ENCODE measurements at places on chromosomes 1 and 21.

DNA sequence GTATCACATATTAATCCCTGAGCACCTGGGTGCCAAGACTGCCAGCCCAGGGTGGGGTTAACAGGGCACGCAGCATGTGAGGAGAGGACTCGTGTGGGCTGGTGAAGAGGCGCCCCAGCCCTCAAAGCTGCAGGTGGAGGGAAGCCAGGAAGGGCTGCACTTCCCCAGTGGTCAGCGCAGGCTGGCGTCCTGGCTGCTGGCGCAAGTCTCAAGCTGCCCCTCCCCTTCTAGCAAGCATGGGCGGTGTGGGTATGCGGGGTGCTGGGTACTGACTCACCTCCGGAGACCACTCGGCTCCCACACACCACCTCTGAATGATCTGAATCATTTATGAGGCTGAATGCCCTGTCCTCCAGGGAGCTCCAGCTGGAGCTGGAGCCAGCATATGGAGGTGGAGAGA, 44.0 kb downstream of the EIF2D start:
- no peak for DNase-seq

DNA sequence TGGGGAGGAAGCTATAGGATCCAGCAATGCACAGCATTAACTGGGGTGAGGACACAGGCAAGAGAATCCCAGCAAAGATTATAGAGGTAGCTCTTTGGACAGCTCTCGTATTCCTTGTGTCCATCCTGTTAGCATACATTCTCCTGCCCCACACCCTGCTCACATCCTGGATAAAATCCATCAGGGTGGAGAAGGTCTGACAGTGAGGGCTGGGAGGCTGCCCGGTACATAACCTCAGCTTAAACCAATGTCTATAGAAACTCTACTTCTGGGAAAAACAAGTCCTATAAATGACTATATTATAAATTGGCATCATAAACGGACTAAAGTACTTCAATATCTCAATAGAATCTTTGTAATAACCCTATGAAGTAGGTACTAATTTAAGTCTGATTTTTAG, 36.8 kb upstream of the UBE2U start:
- no peak for DNase-seq

DNA sequence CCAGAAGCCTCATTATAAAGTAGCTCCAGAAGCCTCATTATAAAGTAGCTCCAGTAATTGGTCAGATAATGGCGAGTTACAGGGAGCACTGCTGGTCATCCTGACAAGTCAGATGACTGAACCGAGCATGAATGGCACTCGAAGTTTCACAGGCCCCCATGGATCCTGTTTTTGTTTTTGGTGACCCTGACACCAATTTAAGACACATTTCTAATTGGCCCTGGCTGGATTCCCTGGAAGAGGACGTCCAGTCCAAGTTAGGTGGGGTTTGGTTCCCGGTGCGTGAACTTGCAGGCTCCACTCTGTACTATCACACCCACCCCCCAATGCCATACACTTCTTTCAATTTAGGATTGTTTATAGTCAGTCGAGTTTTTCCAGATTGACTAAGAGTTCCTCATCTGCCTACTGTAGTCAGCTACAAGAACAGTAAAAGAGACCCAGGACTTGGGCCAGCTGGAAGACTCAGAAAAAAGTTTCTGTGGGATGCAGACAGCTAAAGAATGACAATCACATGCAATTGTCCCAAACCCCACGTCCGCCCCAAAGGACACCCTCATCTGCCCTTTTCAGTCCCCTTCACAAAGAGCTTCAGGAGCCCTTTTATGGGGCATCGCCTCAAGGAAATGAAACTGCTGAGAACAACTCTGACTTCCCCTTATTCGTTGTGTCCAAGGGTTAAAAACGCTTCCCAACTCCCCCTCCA, 2.7 kb downstream of the DHRS3 start:
- DNase-seq: no peak

DNA sequence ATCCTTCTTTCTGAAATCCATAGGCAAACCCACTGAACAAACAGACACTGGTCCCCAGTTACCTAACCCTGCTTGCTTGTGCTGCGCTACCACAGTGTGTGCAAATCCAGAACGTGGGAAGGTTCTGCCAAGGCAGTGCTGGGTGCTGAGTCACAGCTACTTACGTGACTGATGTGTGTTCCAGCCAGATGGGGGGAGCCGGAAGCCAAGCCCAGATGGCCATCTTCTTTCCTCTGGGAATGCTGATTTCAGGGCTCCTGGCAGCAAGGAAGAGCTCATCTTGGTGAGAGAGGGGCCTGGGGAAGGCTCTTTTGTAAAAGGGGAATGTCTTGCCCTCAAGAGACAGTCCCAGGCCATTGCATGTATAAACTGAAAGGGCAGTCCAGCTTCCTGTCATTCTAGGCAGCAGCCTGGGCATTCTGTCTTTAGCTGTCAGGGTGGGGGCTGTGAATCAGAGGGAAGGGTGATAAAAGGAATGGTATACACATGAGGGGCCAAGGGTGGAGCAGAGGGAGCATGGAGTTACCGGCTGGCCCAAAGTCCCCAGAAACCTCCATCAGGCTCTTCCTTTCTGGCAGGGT, 54.1 kb downstream of the CD46 start:
- no peak for DNase-seq

GRCh38 chr1:198258491-198258890, 101.7 kb downstream of the NEK7 start:
- no peak for DNase-seq

DNA sequence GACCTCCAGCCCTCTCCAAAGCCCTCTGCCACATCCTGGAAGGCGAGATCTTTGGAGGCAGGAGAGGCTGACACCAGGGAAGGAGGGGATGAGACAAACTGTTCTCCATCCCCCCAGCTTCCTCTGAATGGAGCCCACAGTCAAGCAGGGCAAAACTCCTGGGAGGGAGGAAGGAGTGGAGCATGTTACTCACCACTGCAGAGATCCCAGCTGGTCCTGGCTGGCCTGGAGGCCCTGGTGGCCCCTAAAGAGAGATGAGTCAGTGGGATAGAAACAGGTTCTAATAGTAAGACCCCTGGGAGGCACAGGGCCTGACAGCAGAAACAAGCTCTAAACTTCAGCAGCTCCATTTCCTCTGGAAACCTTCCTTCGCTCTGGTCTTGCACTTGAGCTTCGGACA, 14.0 kb upstream of the PEF1 start:
- DNase-seq: no peak

DNA sequence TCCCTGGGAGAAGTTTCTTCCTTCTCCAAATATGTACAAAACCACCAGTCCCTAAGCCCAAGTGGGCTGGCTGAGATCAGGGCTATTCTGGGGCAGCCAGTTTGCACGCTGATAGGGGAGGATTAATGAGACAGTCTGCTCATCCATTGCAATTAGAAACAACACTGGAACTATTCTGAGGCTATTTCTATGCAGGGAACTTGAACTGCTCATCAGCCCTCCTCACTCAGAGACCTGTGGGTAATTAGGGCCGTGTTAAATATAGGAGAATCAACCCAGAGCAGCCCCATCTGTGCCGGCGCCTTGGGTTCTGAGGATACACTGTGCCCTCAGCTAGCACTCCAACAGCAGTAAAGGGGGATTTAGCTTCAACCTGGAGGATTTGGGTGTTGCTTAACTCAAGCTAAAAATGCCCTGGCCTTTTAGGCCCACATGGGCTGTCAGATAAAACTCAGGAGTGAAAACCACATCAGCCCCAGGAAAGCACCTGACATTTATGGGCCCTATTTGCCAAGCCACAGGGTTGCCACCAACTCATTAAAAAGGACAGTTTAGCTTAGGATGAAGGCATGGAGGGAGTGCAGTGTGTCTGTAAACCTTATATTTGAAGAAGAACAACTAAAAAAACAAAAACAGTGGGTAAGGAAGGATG, 53.9 kb downstream of the DUSP10 start:
- no peak for DNase-seq

DNA sequence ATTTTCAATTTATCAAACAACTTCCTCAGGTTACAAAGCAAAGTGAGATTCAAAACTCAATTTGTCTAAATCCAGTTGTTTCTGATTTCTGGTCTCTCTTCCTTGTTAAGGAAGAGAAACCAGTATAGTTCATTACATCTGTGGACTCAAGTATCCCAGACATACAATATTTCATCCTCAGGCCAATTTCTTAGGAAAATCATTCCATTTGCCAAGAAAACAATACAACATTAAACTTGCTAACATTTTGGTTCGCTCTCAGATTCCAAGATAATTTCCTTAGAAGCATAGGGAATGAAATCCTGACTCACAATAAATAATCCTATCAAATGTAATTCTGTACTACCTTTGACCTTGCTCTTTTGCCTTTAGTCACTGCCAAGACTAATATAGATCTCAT, 11.2 kb upstream of the TTLL7 start:
- no peak for DNase-seq

- DNase-seq: no peak
These were observed 23.0 kb downstream of the LRRC8B start for GRCh38 chr1:89547563-89548116.

DNA sequence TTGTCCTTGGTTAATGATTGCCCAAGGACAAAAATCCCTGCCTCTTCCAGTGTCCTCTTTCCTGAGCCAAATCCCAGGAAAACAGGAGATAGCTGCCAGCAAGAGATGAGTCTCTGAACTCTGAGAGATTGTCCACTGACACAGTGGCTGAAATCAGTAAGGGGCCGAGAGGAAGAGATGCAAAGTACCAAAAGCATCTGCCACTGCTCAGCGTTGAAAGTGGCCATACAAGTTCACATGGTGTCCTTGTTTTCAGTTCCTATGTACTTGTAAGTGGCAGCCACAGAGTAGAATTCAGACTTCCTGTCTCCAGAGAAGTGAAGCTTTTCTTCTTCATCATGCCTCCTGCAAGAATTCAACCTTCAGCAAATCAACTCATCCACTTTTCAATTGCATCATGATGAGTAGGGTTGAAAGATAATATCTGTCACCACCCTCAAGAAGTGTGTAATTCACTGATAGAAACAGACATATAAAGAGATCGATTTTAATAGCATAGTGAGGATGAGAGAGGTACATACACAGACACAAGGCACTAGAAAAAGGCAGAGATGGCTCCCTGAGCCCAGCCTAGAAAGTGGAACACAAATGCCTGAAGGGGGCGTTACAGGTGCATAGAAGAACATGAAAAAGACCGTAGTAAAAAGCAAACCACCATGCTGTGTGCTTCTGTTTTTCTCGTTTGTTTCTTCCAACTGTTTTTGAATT, 185.8 kb downstream of the MRPL39 start:
- peak; percentile 67 for DNase-seq

DNA sequence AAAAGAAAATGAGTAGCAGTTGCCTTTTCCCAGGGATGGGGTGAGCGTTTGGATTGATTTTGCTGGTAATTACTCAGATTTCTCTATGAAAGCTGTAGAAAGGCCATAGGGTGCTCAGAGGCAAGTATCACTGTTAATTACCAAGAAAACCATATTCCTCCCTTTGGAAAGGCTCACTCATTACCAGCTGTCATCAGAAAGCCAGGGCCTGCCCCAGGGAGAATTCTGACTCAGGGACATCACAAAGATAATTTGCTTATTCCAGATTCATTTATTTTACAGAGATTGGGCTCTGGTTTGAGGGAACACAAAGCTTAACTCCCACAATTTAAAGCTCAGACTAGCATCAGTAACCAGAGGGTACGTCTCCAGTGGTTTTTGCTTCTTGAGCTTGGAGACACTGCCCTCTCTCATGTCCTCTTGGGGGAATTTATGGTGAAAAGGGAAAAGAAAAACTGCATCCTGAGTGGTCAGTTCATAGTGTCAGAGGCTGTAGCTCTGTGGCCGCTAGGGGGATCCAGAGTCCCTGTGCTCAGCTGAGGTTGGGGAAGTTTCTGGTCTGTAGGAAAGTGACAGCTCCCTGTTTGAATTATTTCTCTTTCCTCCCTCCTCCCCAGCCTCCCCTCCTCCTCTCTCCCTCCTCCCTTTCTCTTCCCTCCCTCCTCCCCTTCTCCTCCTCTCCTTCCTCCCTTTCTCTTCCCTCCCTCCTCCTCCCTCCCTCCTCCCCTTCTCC, 204.3 kb downstream of the KCNJ6 start:
- peak; percentile 66 for DNase-seq

DNA sequence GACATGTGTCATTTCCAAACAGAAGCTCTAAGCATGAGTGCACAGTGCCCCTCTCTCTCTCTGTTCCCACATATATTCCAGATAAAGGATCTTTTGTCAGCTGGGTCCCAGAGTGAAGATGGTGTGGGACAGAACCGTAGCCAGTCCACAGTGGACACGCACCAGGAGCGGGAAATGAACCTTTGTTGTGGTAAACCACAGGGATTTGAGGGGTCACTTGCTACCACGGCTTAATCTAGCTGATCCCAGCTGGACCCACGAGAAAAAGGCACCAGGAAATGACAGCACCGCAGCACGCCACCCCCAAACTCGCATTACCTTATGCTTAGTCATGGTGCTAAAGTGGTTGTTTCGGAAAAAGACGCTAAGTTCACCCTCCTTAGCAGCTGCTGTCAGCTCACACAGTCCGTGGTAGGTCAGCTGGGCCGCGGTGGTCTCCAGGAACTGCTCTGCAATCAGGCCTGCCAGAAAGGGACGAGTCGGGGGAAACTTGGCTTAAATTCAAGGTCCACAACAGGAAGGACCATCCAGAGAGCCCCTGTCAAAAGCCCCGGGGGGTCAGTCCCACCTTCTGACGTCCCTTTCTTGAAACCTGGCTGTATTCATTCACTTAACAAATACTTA, 7.5 kb downstream of the MINDY1 start:
- no peak for DNase-seq

- peak; percentile 81 for DNase-seq
These were observed 14.4 kb downstream of the CD58 start for GRCh38 chr1:116556289-116557006.

DNA sequence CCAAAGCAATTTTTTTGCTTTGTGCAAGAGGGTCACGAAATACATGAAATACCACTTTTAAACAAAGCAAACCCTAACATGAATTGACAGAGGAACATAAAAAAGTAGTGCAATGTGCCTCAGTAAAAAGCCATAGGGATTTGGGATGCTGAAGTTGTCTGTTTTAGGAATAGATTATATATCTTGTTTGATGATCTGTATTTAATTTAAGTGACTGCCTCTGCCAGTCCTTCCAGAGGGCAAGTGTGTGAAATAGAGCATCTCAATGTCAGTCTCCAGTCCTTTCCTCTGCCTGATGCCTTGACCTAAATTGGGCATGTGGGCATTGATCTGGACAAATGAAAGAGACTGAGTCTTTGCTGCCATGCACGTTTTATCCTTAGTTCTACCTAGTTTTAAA, 222.8 kb downstream of the PTPRC start:
- DNase-seq: no peak

- no peak for DNase-seq
These were observed 1304.2 kb upstream of the ADGRL4 start for GRCh38 chr1:80310703-80311245.

- DNase-seq: no peak
These were observed 3.5 kb downstream of the STUM start for GRCh38 chr1:226552061-226552460.

- no peak for DNase-seq
These were observed 35.3 kb downstream of the OLFML2B start for GRCh38 chr1:161988413-161988812.

DNA sequence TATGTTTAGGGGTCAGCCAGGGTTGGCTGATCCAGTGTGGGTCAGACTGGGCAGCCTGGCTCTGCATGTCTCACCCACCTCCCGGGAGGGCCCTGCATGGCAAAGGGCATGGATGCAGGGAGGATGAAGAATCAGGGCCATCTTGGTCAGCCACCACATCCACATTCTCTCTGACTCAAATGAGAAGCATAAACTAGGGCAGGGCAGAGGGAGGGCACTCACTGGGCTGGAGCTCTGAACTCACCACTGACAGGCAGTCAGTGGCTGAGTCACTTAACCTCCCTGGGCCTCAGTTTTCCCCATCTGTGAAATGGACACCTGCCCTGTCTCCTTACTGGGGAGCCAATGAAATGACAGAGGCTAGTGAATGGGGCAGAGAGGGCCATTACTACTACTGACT, 4.3 kb upstream of the CELA2A start:
- DNase-seq: no peak
